CD8-positive, alpha-beta T cell (primary cell): ENCODE measurements at places on chromosomes 5 and 9. TPM values are rescaled to one million over a fixed set of nuclear protein-coding genes. Genes with fewer than 3 reads are reported as not detected.

- DNase-seq = no peak
These were observed 33.2 kb upstream of the ASTN2 start for GRCh38 chr9:117448066-117448465.

DNA sequence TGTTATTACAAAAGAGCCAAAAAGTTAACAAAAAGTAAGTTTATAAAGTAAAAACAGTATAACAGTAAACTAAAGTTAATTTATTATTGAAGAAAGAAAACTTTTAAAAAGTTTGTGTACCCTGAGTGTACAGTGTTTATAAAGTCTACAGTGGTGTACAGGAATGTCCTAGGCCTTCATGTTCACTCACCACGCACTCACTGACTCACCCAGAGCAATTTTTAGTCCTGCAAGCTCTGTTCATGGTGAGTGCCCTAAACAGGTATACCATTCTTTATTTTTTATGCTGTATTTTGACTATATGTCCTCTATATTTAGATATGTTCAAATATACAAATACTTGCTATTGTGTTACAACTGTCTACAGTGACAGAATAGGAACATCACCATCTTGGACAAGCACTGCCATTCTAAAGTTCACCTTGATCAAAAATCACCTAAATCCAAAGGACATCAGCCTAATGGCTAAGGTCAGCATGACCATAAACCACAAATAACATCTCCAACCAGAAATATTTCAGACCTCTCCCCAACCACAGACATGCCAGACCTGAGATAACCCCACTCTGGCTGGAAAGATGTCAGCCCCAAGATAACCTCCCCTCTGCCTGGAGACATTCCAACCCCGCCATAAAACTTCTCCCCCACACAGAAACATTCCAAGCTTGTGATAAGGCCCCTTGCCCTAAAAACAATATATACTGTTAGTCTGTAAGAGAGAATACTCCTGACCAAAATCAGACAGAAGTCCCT, 56.1 kb downstream of the AGXT2 start:
- no peak for DNase-seq

- DNase-seq = no peak
These were observed 124.4 kb downstream of the TENT4A start for GRCh38 chr5:6837519-6838110.

DNA sequence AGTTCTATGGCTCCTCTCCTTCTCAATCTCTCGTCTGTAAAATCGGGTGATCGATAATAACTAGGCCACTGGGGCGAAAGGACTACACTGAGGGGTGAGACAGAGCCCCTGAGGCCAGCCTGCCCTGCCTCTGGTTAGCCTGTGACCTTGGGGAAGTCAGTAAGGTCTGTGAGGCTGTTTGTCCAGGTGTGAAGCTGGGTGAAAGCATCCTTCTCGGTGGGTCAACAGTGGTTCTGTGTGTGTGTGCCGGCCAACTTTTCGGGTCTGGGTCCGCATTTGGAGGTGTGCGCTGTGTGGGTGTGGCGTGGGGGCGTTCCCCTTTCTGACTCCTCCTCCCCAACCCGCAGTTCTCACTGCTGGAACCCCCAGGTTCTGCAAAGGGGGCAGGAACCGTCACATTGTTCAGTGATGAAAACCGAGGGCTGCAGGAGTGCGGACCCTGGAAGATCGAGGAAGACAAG, 5.0 kb upstream of the RNF44 start:
- peak; percentile 75 for DNase-seq

DNA sequence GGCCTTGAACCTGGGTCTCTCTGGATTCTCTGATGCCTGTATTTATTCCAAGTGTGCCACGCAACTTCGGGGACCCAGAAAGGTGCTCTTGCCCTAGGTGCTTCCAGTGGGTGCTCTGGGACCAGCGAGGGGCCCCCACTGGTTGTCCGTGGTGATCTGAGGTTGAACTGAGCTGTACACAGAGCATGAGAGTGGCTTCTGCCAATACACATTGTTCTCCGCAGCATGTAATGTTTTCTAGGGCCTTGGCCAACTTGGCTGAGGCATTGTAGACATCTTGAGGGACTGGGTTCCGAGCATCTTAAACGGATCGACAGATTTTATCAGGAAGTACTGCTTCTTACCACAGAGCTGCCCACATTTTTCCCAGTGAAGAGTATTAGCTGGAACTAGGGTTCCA, 117.9 kb downstream of the MTX3 start:
- DNase-seq = no peak

ARHGEF39 gene
- 0.25 TPM for total RNA-seq

CEL gene
- 0.30 TPM for total RNA-seq

IFNB1 gene
- not detected for total RNA-seq

MCTP1 gene
- total RNA-seq = 0.65 TPM
